ENCODE measurements at places on chromosomes 12 and 14. TPM values are rescaled to one million over a fixed set of nuclear protein-coding genes. Genes with fewer than 3 reads are reported as not detected.
A peak's percentile ranks its signal among the peaks of the same experiment; 100 is the strongest.

DNA sequence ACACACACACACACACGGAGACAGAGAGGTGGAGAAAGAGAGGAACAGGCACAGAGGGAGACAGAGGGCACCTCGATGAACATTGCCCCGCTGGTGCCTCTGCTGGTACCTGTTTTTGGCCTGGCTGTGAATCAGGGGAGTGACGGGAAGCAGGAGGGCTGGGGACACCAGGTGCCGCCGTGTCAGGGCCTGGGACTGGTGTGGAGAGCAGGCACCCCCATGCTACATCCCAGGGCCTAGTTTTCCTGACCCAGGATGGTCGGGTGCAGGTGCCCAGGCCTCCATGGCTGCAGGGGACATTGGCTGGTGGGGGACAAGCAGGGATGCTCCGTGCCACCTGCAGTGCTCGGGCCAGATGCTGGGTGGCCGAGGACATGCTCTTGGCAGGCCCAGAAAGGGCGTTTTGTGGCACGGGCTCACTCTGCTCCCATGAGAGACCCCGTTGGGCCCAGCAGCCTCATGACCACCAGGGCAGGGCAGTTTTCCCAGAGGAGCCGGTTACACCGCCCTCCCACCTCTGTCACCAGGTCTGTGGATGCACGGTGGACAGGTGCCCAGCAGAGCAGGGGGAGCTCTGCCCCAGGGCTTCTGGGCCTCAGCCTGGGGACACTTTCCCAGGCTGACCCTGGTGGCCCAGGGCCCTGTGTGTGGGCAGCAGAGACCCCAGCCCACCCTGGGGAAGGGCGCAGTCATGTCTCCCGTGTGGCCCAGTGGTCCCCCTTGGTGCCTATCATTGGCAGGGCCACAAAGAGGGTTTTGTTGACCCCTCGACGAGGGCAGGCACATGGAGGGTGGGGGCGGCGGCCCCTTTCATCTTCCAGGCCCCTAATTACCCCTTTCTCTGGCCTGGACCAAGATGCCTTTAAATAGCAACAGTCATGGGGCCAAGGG lies 207.5 kb upstream of the RTL1 start:
- no peak overlapping the region for H3K4me3 ChIP-seq
- no peak overlapping the region for H3K27ac ChIP-seq
- peak; percentile 32 for DNase-seq
- no peaks in the 10 kb centered on the region for H3K36me3 ChIP-seq
- H3K27me3 ChIP-seq: no peaks in the 10 kb centered on the region

DNA sequence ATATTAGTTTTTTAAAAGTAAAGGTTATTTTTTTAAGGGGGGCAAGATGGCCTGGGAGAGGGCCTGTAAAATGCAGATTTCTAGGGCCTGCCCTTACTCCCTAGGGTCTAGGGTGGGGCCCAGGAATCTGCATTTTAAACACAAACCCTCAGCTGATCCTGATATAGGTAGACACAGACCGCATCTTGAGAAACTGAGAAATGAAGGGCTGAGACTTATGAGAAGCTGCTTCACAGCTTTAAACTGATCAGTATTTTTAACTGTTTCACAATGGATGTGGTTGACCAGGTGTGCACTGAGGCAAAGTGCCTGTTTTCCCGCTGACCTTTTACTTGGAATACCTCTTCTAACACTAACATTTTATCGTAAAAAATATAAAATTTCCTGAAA lies 84.0 kb downstream of the CCDC88C start:
- H3K4me3 ChIP-seq: no peak overlapping the region
- no peaks in the 10 kb centered on the region for H3K4me1 ChIP-seq
- H3K27ac ChIP-seq: no peak overlapping the region
- no peaks in the 10 kb centered on the region for H3K36me3 ChIP-seq

GRCh38 chr14:28308734-28309133 lies 457.9 kb upstream of the FOXG1 start:
- H3K4me1 ChIP-seq: no peaks in the 10 kb centered on the region
- no peaks in the 10 kb centered on the region for H3K36me3 ChIP-seq
- DNase-seq: no peak
- no peak overlapping the region for H3K27ac ChIP-seq
- no peaks in the 10 kb centered on the region for H3K27me3 ChIP-seq

DNA sequence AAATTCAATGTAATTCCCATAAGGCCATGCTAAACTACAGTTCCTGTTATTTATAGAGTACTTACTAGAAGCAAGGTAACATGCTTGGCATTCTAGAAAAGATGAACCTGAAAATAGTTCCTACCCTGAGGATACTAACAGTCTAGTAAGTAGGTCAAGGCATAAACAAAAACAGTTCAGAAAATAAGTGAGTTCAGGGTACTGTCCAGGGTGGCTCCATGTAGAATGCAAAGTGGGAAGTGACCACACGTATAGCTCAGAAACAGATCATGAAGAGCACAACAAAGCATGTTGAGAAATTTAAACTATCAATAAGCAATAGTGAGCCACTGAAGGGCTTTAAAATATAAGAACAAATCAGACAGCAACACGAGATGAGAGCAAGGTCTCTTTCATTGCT lies 2.3 kb downstream of the TMED10 start:
- DNase-seq: no peak
- H3K36me3 ChIP-seq: no peaks in the 10 kb centered on the region
- no peak overlapping the region for H3K27ac ChIP-seq
- no peak overlapping the region for H3K4me3 ChIP-seq

DNA sequence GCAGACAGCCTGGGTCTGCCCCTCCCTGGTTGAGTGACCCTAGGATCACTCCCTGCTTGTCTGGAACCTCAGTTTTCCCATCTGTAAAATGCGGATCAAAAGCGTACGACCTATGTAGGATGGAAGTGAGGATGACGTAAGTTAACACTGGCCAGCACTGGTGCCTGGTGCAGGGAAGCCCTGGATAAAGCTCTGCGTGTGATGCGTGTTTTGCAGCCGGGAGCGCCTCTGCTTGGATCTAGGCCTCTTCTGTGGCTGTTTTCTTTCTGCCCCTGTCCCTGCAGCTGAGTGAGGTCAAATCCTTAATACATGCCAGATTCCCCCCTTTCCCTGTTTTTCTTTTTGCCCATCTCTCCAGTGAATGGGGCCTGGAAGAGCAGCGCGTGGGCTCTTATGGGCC lies 201.5 kb downstream of the RBM19 start:
- no peak overlapping the region for H3K4me3 ChIP-seq
- no peak overlapping the region for H3K27ac ChIP-seq
- H3K4me1 ChIP-seq: peaks cover 3% of the 10 kb centered on the region
- H3K36me3 ChIP-seq: no peaks in the 10 kb centered on the region

GRCh38 chr14:99309220-99309766 lies 37.3 kb upstream of the BCL11B start:
- no peaks in the 10 kb centered on the region for H3K4me1 ChIP-seq
- DNase-seq: no peak
- no peaks in the 10 kb centered on the region for H3K27me3 ChIP-seq

- H3K36me3 ChIP-seq: no peaks in the 10 kb centered on the region
- no peaks in the 10 kb centered on the region for H3K27me3 ChIP-seq
- no peak overlapping the region for H3K27ac ChIP-seq
Measured at GRCh38 chr12:119412811-119413794, 78.6 kb downstream of the CCDC60 start.

- H3K4me3 ChIP-seq: peak overlapping the region; percentile 54
- H3K4me1 ChIP-seq: peaks cover 3% of the 10 kb centered on the region
- peak overlapping the region; percentile 100 for H3K27ac ChIP-seq
- no peaks in the 10 kb centered on the region for H3K36me3 ChIP-seq
Measured at GRCh38 chr14:90384543-90384911, 12.3 kb upstream of the CALM1 start.

GRCh38 chr14:105885561-105886320 lies 359.4 kb downstream of the TMEM121 start:
- no peaks in the 10 kb centered on the region for H3K36me3 ChIP-seq
- H3K27me3 ChIP-seq: no peaks in the 10 kb centered on the region
- DNase-seq: no peak
- H3K4me1 ChIP-seq: no peaks in the 10 kb centered on the region
- no peak overlapping the region for H3K27ac ChIP-seq

GRCh38 chr12:47739297-47739696 lies 14.0 kb upstream of the ENDOU start:
- no peaks in the 10 kb centered on the region for H3K27me3 ChIP-seq
- peaks cover 10% of the 10 kb centered on the region for H3K4me1 ChIP-seq

GRCh38 chr14:63642656-63643382 lies 1.1 kb upstream of the WDR89 start:
- peaks cover 5% of the 10 kb centered on the region for H3K4me1 ChIP-seq
- H3K27me3 ChIP-seq: no peaks in the 10 kb centered on the region
- no peak for DNase-seq
- H3K4me3 ChIP-seq: peak overlapping the region; percentile 85
- H3K36me3 ChIP-seq: no peaks in the 10 kb centered on the region

DNA sequence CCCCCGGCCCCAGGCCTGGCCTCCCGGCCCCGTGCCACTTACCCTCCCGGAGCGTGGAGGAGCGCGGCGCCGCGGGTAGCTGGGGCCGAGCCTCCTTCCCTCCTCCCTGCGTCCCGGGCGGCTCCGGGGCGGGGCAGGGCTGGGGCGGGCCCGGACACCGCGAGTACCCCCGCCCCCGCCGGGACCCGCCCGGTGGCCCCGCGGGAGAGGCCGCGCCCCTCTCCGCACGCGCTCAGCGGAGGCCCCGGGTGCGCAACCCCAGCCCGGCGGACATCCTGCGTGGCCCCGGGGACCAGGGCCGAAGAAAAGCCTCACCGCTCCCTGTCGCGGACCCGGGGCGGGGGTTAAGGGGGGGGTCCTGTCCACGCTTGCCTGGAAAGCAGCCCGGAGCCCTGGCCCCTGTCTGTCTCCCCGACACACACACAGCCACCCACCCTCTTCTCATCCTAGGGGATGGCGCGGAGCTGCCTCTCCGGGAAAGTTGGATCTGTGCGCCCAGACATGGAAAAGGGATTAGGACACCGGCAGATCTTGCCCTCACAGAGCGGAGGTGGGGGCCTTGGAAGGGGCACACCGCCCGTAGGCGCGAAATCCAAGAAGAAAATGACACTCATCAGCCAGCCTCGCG lies at the start of gene SYNE3:
TSS of gene SYNE3 (minus strand) at position 97 of the 628 bp plus-strand sequence. CDS start 40,829 bp downstream, outside the sequence.
- peak; percentile 78 for DNase-seq
- H3K27ac ChIP-seq: peak within 1 kb of the TSS; percentile 71
- H3K4me1 ChIP-seq: peaks cover 30% of the 10 kb centered on the region
- H3K36me3 ChIP-seq: no peaks in the 10 kb centered on the region

- DNase-seq: peak; percentile 41
- no peaks in the 10 kb centered on the region for H3K27me3 ChIP-seq
- H3K36me3 ChIP-seq: no peaks in the 10 kb centered on the region
- H3K27ac ChIP-seq: no peak overlapping the region
- peak overlapping the region; percentile 79 for H3K4me3 ChIP-seq
Measured at GRCh38 chr12:46266869-46267574, 1.8 kb downstream of the SLC38A1 start.

- H3K4me1 ChIP-seq: peaks cover 16% of the 10 kb centered on the region
- no peak overlapping the region for H3K4me3 ChIP-seq
- H3K27ac ChIP-seq: no peak overlapping the region
- H3K36me3 ChIP-seq: no peaks in the 10 kb centered on the region
Measured at GRCh38 chr12:13195250-13195649, 1.3 kb upstream of the EMP1 start.

- H3K27ac ChIP-seq: no peak overlapping the region
- H3K4me1 ChIP-seq: no peaks in the 10 kb centered on the region
- no peaks in the 10 kb centered on the region for H3K27me3 ChIP-seq
- no peak overlapping the region for H3K4me3 ChIP-seq
Measured at GRCh38 chr12:117674313-117674712, 294.5 kb downstream of the KSR2 start.

GRCh38 chr12:5872745-5873144 lies 72.3 kb downstream of the ANO2 start:
- no peak for DNase-seq
- no peak overlapping the region for H3K27ac ChIP-seq
- no peaks in the 10 kb centered on the region for H3K4me1 ChIP-seq
- no peak overlapping the region for H3K4me3 ChIP-seq

- DNase-seq: no peak
- H3K27me3 ChIP-seq: no peaks in the 10 kb centered on the region
- no peaks in the 10 kb centered on the region for H3K36me3 ChIP-seq
- no peaks in the 10 kb centered on the region for H3K4me1 ChIP-seq
Measured at GRCh38 chr14:34404416-34404815, 57.6 kb downstream of the SPTSSA start.

DNA sequence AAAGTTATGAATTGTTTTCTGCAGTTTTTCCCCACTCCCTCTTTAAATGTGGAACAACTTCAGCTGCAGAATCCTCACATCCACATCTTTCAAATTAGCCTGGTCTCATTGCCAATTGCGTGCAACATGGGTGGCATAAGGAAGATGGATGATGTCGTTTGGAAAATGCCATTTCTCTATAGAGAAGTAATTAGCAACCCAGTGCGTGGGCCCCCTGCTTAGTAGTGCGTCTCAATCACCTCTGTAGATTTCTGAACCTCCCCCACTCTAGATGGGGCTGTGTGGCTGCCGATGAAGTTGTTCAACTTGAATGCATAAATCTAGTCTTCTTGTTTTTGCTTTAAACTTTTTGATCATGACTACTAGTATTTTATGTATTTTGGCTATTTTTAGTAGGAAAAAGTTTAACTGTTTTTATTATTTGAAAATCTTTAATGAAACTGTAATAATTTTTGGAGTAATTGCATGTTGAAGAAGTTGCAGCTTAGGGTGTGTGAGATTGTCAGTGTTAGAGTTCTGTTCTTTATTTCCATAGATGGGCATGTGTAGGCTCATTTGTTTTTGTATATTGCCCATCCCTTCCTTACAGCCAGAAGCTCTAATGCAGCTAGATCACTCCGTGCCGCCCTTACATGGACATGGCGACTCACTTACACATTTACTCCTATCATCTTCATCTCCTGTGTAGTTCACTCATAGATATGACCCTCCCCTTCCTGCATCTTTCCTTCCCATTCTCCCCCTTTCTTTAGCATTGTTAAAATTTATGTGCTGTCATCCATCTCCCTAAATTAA lies 358.2 kb downstream of the DIO2 start:
- H3K4me1 ChIP-seq: no peaks in the 10 kb centered on the region
- no peak overlapping the region for H3K4me3 ChIP-seq
- H3K27ac ChIP-seq: no peak overlapping the region
- no peak for DNase-seq

GRCh38 chr14:51430633-51431032 lies 190.6 kb downstream of the TMX1 start:
- no peaks in the 10 kb centered on the region for H3K27me3 ChIP-seq
- peaks cover 24% of the 10 kb centered on the region for H3K4me1 ChIP-seq
- H3K4me3 ChIP-seq: no peak overlapping the region
- DNase-seq: no peak
- no peaks in the 10 kb centered on the region for H3K36me3 ChIP-seq
- H3K27ac ChIP-seq: peak overlapping the region; percentile 32

GRCh38 chr12:51322452-51322851 lies 1.5 kb downstream of the BIN2 start:
- no peaks in the 10 kb centered on the region for H3K27me3 ChIP-seq
- DNase-seq: no peak
- H3K36me3 ChIP-seq: no peaks in the 10 kb centered on the region

- H3K36me3 ChIP-seq: no peaks in the 10 kb centered on the region
- H3K27ac ChIP-seq: no peak overlapping the region
- no peak for DNase-seq
- H3K27me3 ChIP-seq: no peaks in the 10 kb centered on the region
Measured at GRCh38 chr12:124603831-124604251, 36.4 kb upstream of the NCOR2 start.

- no peaks in the 10 kb centered on the region for H3K36me3 ChIP-seq
- no peak for DNase-seq
- no peaks in the 10 kb centered on the region for H3K27me3 ChIP-seq
- no peak overlapping the region for H3K4me3 ChIP-seq
- peaks cover 10% of the 10 kb centered on the region for H3K4me1 ChIP-seq
Measured at GRCh38 chr12:18747895-18748294, 10.0 kb downstream of the CAPZA3 start.

PRB4 gene
- total RNA-seq: not detected

FNTB gene
- total RNA-seq: 17.2 TPM

PTGER2 gene
- total RNA-seq: 1.9 TPM

OTX2 gene
- total RNA-seq: not detected

BDKRB2 gene
- 0.25 TPM for total RNA-seq

TOMM20L gene
- total RNA-seq: not detected

MRPL52 gene
- total RNA-seq: 19.1 TPM

CLEC4D gene
- 0.67 TPM for total RNA-seq

VWF gene
- total RNA-seq: 2.1 TPM

SRGAP1 gene
- 0.51 TPM for total RNA-seq
